Psoas muscle (tissue), 8 donors: ENCODE measurements at places on chromosomes 12 and 14. TPM values are rescaled to one million over a fixed set of nuclear protein-coding genes. Genes with fewer than 3 reads are reported as not detected.

GRCh38 chr12:6148061-6148460 is 23.6 kb upstream of the VWF start:
- no peaks in the 10 kb centered on the region for H3K36me3 ChIP-seq
- no peaks in the 10 kb centered on the region for H3K4me1 ChIP-seq
- no peaks in the 10 kb centered on the region for H3K27me3 ChIP-seq
- H3K4me3 ChIP-seq: no peak overlapping the region

DNA sequence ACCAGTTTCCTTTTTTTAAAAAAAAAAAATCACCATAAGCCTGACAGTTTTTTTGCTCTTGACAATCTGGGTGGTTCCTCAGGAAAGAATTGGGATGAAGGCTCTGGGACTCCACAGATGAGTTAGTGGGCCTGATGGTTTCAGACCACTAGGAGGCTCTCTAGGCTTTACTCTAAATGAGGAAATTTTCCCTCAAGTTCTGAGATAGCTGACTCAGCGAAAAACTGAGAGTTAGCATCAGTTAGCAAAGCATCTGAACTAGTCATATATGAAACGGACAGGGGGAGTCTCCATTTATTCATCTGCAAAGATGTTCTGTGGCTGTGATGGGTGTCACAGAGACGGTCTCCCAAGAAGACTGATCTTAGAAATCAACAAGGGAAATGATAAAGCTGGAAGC is 314.3 kb upstream of the OR4E1 start:
- no peak for DNase-seq
- no peaks in the 10 kb centered on the region for H3K36me3 ChIP-seq
- no peaks in the 10 kb centered on the region for H3K4me1 ChIP-seq
- no peak overlapping the region for H3K4me3 ChIP-seq
- no peak overlapping the region for H3K27ac ChIP-seq
- H3K27me3 ChIP-seq: peaks cover 1% of the 10 kb centered on the region

DNA sequence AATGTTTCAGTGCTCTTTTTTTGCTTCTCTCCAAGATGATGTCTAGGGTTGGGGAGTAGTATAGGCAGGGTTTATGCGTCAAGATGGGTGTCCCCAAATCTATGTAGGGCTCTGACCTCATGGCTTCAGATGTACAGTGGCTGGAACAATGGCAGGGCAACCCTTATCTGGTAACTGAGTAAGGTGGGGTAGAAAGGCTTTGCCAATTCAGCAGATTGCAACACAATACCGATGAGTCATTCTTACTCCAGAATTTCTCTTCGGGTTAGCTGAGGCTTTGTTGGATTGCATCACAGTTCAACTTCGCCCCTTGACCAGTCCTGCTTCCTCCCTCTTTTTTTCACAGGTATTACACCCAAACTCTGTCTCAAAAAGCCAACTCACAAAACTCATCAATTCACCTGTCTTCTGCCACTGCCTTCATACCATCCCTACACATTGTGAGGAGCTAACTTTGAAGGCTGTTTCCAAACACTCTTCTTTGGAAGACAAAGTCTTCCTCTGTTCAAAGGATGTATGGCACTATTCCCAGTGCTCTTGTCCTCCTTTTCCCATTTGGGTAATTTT is 190.2 kb upstream of the CNOT2 start:
- no peaks in the 10 kb centered on the region for H3K27me3 ChIP-seq
- H3K36me3 ChIP-seq: no peaks in the 10 kb centered on the region
- no peak overlapping the region for H3K27ac ChIP-seq
- H3K4me3 ChIP-seq: no peak overlapping the region
- no peaks in the 10 kb centered on the region for H3K4me1 ChIP-seq
- no peak for DNase-seq

DNA sequence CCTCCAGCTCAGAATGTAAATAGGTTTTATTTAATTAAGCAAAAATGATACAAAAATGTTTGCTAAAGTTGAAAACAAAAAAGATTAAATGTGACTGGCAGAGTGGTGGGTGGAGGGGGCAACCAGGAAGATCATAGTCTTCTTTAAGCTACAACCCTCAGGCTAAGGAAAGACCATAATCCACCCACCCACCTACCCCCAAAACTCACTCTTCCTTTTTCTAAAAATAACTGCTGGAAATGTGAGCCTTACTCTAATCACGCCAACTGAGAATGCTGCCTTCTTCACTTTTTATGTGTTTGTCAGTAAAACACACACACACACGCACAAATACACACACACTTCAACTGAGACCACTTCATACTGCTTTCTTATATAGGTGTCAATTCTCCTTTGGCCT is 230.0 kb upstream of the EGLN3 start:
- H3K27ac ChIP-seq: no peak overlapping the region
- H3K4me1 ChIP-seq: peaks cover 16% of the 10 kb centered on the region
- DNase-seq: no peak
- H3K36me3 ChIP-seq: no peaks in the 10 kb centered on the region

- DNase-seq: no peak
- no peaks in the 10 kb centered on the region for H3K36me3 ChIP-seq
- H3K4me3 ChIP-seq: no peak overlapping the region
- no peaks in the 10 kb centered on the region for H3K4me1 ChIP-seq
These were observed 5.5 kb upstream of the DIO2 start for GRCh38 chr14:80216818-80217217.

DNA sequence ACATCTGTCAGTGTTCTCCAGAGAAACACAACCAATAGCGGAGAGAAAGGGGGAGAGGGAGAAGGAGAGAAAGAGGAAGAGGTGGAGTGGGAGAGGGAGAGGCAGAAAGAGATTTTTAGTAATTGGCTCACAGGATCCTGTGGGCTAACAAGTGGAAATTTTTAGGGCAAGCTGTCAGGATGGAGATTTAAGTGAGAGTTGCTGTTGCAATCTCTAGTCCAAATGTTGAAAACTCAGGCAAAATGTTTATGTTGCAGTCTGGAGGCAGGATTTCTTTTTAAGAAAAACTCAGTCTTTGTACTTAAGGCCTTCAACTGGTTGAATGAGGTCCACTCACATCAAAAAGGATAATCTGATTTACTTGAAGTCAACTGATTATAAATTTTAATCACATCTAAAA is 12.5 kb upstream of the GLIPR1L2 start:
- no peaks in the 10 kb centered on the region for H3K27me3 ChIP-seq
- no peak overlapping the region for H3K27ac ChIP-seq
- H3K4me1 ChIP-seq: no peaks in the 10 kb centered on the region
- no peaks in the 10 kb centered on the region for H3K36me3 ChIP-seq
- no peak for DNase-seq
- no peak overlapping the region for H3K4me3 ChIP-seq

- DNase-seq: no peak
- H3K36me3 ChIP-seq: no peaks in the 10 kb centered on the region
- no peaks in the 10 kb centered on the region for H3K4me1 ChIP-seq
- no peak overlapping the region for H3K27ac ChIP-seq
These were observed 25.0 kb upstream of the DHRS7 start for GRCh38 chr14:60189923-60190840.

DNA sequence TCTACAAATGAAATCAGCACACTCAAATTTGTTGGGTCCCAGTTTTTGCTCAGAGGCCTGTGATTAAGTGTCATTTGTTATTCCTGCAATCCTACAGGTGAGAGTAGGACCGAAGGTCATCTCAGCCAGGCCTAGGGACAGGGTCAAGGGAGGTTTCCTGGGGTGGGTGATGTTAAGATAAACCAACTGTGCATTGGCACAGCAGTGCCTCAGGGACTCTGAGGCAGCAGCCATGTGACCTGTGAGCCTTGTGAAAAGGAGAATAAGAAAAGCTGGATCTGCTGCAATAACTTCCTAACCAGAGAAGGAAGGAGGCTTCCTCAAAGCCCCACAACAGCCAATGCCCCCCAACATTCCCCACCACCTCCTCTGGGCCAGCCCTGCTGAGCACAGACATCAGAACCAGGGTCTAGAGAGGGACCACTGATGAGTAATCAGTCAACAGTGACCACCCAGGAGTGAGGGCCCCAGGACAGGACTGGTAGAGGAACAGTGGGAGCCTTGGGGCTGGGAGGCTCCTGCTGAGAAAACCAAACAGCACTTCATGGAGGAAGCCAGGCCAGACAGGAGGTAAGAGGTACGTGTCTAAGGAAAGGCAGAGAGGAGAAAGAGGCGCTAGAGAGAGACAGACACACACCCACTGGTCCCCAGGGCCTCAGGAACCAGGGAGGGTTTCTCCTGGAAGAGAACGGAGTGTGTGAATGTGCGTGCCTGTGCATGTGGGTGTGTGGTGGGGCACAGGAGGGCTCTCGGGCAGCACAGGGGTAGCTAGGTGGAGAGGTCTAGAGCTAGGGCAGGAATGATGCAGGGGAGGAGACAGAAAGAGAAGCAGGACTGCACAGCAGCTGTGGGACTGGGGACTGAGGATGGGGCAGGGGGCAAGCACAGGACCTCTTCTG is 82.4 kb downstream of the ITPK1 start:
- no peak overlapping the region for H3K4me3 ChIP-seq
- peaks cover 22% of the 10 kb centered on the region for H3K4me1 ChIP-seq

TMEM119 gene
- 0.36 TPM for total RNA-seq
